ENCODE measurements at places on chromosomes 12 and 14.
A peak's percentile ranks its signal among the peaks of the same experiment; 100 is the strongest.

DNA sequence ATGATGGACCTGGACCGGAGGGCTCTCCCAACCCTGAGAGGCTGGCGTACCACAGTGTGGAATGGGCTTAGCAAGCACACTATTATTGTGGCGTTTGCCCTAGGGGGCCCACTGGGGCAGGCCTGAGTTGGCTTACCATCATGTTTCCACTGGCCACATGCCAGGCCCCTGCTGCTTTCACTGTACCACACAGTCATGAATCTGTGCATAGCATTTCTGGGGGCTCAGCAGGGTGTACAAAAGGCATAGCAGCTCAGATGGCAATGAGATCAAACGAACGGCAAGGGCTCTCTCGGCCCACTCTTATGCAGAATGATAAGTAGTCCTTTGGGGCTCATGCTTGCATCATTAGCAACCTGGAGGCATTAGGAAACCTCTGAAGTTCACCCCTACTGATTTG lies 137.0 kb upstream of the HIF1A start:
- DNase-seq: no peak

GRCh38 chr12:63294327-63294632 lies 143.3 kb upstream of the AVPR1A start:
- no peak for DNase-seq

DNA sequence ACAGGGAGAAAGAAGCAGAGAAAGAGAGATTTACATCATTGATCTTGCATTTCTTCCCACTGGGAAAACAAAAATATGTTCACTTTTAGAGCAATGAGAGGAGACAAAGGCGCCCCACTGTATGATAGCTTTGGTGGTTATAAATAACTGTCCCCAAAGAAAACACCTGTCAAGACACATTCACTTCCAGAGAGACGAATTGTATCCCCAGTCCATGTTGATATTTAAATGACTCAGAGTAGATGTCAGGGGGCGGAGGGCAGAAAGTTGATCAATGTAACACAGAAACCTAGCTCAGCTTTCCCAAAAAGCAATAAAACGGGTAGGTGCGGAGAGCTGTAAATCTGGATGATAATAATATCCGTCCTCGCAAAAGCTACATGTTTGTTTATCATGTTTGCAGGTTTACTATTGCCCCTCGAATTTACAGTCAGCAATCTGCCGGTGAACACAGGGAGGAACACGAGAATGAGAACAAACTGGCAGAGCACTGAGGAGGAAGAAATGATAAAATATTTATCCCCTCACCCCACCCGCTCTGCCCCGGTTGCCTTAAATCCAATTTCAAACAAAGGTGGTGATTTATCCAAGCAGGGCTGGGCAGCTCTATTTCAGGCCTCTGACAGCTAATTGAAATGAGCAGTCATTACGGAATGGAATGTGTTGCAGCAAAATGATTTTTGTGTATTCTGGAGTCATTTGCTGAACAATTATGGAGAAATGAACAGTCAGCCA lies 84.4 kb downstream of the CMKLR1 start:
- no peak for DNase-seq

GRCh38 chr12:124512667-124513296 lies 54.6 kb downstream of the NCOR2 start:
- DNase-seq: no peak

DNA sequence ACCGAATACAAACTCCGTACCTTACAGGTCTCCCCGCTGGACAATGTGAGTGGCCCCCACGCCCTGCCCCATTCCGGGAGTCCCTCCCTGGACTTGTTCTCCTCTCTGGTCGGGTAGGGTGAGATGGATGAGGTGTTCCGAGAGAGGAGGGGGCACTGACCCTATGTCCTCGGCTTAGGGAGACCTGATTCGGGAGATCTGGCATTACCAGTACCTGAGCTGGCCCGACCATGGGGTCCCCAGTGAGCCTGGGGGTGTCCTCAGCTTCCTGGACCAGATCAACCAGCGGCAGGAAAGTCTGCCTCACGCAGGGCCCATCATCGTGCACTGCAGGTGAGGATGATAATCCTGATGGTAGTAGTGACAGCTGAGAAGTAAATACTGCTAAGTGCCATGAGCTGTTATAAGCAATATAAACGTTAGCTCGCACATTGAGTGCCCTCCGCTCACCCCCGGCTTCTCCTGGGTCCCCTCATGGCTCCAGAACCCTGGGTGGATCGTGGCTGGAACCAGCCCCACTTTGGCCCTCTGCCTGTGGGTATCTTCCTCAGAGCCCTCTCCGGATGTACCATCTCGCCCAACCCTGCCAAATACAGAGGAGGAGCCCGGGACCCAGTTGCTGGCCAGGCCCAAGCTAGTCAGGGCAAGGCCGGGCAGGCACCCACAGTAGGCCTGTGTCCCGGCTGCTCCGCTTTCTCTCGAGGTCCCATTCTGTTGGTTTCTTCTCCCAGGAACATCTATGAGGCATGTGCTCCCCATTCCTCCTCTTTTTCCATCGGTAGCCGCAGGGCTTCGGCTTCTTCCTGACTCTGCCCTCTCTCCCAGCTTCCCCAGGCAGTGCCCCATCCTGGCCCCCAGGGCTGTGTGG lies 6.8 kb downstream of the PTPN6 start:
- no peak for DNase-seq

GRCh38 chr12:34605510-34605887 lies 583.2 kb downstream of the ALG10 start:
- no peak for DNase-seq

GRCh38 chr12:92530706-92531105 lies 172.1 kb upstream of the PLEKHG7 start:
- DNase-seq: no peak

DNA sequence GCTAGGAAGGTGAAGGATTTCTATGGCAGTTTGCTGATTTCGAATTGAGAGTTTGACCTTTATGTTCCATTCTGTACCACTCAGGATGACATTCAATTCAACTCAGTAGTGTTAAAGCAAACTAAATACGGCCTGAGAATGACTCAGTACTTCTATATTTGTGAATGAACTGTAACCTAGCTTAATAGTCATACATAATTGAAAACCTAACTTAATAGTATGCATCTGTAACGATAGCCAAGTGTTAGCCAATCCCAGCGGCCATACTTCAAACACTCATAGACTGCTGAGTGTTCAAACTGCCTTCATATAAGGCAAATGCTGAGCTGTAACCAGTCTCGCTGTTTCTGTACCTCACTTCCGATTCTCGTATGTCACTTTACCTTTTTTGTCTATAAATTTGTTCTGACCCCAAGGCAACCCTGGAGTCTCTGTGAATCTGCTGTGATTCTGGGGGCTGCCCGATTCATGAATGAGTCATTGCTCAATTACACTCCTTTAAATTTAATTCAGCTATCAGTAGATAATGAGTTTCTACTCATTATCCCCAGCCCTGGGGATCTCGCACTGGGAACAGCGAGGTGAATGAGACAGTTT lies 98.5 kb upstream of the SLC24A4 start:
- no peak for DNase-seq

- no peak for DNase-seq
Observed at GRCh38 chr14:101828046-101828445, 66.5 kb downstream of the PPP2R5C start.

GRCh38 chr12:8784290-8784888 lies 38.0 kb upstream of the A2ML1 start:
- no peak for DNase-seq

- DNase-seq: no peak
Observed at GRCh38 chr12:75047885-75048525, 161.6 kb downstream of the KCNC2 start.

GRCh38 chr14:88247228-88247627 lies 75.8 kb downstream of the KCNK10 start:
- no peak for DNase-seq

GRCh38 chr12:28958553-28959195 lies 190.4 kb upstream of the FAR2 start:
- no peak for DNase-seq

GRCh38 chr12:121110211-121110940 lies 22.3 kb upstream of the P2RX7 start:
- DNase-seq: peak; percentile 14

DNA sequence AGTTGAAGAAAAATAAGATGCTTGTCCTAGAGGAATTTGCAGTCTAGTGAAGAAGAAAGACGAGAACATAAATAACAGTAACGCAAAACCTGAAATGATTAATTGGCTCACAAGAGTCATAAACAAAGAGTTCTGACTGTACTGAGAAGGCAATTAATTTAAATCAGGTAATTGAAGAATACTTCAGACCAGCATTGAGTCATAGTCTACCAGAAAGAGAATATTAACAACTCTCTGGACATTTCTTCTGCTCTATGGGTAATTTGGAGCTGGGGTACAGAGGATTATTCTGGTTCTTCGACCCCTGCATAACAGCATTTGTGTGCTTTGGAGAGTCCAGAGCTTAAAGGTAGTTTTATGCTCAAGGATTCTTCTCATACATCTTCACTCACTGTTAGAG lies 390.3 kb upstream of the DCN start:
- no peak for DNase-seq

- DNase-seq: no peak
Observed at GRCh38 chr14:33451211-33451610, 499.7 kb downstream of the EGLN3 start.

DNA sequence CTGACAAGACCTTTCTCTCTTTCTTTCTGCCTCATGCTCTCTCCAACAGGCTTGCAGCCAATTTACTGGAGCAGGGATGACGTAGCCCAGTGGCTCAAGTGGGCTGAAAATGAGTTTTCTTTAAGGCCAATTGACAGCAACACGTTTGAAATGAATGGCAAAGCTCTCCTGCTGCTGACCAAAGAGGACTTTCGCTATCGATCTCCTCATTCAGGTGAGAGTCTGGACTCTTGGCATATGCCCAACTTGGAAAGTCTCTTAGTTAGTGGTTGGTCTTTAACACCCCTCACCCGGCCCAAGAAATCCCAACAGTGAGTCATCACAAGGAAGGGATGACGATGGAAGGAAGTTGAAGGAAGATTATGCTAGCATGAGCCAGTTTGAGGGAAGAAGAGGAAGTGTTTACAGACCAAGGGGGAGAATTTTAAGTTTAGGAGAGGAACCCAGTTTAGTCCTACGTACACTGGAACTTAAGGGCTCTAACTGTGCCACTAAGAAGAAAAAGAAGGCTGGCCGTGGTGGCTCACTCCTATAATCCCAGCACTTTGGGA lies 189.7 kb downstream of the ETV6 start:
- peak; percentile 28 for DNase-seq

DNA sequence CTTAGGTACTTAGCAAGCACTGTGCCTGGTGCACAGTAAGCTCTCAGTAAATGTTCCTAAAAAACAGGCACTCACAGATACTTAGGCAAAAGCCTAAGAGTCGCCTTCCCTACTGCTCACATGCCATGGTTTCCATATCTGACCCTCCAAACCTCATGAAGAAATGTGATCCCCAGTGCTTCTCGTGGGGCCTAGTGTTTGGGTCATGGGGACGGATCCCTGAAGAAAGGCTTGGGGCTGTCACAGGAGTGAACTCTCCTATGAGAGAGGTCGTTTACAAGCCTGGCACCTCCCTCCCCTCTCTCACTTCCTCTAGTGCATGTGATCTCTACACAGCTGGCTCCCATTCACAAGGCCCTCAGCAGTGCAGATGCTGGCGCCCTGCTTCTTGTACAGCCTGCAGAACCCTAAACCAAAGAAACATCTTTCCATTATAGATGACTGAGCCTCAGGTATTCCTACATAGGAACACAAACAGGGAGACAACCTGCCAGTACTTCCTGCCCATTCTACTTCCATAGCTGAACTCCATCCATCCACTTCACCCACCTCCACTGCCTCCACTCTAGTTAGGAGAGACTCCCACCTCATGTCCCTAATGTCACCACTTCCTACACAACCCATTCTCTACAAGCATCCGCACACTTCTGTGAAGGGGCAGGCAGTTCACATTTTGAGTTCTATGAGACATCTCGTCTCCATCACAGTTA lies 2.9 kb downstream of the SLC15A4 start:
- DNase-seq: no peak

DNA sequence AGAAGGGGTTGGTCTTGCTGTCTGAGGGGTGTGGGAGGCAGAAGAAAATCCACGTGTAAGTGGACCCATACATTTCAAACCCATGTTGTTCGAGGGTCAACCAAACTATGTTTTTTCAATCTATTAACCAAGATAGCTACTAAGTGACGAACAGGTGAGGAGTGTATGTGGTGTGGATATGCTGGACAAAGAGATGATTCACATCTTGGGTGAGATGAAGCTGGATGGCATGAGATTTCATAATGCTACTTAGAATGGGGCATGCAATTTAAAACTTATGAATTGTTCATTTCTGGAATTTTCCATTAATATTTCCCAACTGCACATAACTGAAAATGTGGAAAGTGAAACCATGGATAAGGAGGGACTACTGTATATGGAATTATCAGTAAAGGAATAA lies 17.9 kb upstream of the KTN1 start:
- DNase-seq: no peak

DNA sequence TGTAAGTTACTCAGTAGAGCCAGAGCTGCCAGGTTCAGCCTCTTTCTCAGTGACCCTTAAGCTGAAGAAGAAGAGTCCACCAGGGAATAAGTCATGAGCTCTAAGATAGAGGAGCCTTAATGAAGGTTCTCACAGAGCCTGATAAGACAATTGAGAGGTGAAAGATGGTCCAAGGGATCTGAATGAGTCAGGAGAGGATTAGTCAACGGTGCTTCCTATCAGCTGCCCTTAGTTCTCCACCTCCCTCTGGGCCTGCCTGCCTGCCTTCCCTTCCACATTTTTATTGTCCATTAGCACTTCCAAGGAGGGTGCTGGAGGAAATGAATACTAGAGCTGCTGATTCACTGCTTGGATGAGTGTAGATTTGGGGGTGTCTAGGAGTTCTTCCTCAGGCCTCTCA lies 161.7 kb upstream of the RMST start:
- no peak for DNase-seq

DNA sequence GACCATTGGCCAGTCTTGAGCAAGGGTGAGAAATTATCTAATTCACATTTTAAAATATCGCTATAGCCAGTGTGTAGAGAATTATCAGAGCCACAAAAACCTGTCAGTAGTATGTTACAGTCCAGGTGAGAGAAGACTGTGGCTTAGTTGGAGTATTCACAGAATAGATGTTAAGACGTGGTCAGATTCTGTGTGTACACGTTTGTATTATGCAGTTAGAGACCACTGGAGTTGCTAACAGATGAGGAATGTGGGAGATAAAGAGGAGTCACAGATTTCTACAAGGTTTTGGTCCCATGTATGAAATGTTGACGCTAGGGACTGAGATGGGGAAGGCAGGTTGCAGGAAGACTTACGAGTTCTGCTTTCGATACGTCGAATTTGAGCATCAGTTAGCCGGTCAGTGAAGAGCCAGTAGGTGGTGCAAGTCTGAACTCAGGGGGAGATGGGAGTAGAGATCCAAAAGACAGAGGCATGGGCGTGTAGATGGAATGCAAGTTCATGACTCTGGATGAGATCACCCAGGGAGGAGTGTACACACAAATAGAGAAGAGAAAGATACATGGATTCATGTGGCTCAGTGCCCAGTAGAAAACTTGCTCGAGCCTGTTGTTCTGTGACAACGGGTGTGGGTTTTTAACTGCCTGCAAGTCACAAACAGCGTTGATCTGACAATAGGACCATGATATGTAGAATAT lies 114.8 kb upstream of the FLRT2 start:
- DNase-seq: no peak

GRCh38 chr12:76864791-76865400 lies 13.9 kb downstream of the CSRP2 start:
- no peak for DNase-seq

GRCh38 chr12:116916122-116916521 lies 5.4 kb downstream of the FBXW8 start:
- DNase-seq: no peak
